ENCODE measurements at places on chromosomes 4 and X.

DNA sequence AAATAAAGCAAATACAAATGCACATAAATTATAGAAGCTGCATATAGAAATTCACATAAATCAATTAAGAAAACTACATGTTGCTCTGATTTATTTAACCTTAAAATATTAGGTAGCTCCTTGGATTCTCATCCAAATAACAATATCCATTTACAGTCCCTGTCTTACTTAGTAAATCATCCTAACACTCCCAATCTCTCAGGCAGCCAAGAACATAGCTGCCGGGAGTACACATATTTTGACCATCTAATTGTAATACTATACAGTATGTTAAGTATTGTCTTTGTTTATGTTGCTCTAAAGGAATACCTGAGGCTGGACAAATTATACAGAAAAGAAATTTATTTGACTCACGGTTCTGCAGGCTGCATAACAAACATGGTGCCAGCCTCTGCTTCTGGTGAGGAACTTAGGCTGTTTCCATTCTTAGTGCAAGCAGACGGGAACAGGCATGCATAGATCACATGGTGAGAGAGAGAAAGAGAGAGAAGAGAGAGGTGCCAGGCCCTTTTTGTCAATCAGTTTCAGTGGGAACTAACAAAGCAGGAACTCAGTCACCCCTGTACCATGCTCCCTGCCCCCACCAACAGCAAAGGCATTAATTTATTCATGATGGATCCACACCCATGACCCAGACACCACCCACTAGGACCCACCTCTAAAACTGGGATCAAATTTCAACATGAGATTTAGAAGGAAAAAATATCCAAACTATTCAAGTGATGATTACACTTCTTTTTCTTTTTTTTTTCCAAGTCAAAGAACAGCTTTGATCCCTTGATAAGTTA is 614.8 kb upstream of the TECRL start:
- DNase-seq: no peak

- DNase-seq: no peak
Observed at GRCh38 chrX:97766501-97767095, 882.9 kb downstream of the RPA4 start.

- no peak for DNase-seq
Observed at GRCh38 chr4:143348233-143349077, 11.8 kb downstream of the GAB1 start.

DNA sequence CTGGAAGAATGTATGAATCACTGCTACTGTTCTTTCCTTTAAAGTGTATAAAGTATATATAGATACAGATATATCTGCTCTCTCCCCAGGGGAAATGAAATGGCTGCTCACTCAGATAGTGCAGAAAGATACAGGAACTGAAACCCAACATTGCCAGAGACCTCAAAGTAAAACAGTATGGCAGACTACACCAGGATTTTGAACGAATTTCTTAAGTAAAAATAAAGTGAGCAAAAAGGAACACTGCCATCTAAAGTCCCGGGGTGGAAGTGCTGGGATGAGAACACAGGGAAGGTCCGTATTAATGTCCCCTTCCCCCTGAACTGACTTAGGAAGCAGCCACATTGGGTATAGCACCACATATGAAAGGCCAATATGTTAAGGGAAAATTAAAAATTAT is 93.4 kb downstream of the TMA16 start:
- no peak for DNase-seq

DNA sequence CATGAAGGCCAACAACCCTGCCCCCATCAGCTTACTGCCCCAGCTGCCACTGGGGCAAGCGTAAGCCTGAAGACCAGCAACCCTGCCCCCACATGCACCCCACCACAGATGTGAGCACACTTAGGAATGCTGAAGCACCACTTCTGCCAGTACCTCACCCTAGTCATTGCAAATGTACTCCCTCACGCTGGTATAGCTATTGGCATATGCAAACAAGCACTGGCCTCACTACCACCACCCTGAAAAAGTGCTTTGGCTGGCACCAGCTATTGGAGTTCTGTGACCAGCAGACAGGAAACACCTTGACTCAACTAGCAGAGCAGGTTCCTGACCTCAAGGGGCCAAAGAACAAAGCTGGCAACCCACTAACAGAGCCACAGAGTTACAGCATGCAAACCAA is 534.4 kb upstream of the POU3F4 start:
- no peak for DNase-seq

- no peak for DNase-seq
Observed at GRCh38 chrX:135114392-135114791, 5.9 kb downstream of the ETDB start.
